ENCODE measurements at places on chromosomes 7 and 10.

DNA sequence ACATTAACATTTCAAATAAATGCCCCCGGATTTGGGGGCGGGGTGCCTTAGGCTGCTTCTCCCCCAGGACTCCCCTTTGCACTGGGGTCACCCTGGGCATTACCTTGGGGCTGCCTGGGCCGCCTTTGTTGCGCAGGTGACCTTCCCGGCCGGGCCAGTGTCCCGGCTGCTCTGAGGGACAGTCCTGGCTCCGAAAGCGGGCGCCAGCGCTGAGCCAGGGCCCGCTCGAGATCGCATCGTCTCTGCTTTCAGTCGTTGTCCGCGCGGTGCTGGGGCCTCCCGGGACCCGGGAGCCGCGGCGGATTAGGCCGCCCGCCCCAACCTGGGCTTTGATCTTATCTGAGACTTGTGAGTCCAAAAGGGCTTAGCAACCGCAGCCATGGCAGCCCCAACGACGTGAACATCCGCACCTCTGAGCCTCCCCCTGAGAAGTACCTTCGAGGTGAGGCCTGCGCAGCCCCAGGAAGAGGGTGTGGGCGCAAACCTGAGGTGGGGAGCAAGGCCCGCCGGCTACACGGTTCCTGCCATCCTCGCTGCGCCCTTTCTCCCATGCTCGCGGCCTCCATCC, 14.8 kb upstream of the WAPL start:
- peak; percentile 17 for DNase-seq

- no peak for DNase-seq
Measured at GRCh38 chr7:95686109-95686508, 86.2 kb upstream of the DYNC1I1 start.

DNA sequence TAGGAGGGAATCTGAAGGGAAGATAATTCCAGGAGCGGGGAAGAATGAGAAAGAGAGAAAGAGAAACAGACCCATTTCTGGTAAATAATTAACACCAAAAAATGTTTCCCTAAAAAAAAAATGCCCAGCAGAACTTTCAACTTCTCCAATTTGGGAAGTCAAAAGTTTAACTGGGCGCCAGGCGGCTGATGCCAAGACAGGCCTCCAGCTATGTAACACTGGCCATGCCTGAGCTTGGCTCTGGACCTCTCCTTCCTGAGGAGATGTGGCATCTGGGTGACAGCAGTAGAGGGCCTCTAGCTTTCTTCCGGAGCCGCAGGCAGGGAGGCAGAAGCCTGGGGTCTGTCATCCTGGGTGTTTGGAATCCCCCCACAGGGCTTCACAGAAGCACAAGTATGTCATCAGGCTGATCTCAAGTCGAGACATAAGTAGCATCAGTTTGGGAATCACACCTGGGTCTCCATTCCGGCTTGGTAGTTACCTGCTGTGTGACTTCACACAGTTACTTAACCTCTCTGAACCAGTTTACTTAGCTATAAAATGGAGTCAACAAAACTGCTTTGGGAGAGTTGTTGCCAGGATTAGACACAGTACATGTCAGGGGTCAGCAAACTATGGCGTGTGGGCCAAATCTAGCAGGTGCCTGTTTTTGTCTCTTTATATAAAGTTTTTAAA, 50.5 kb upstream of the TCF7L2 start:
- no peak for DNase-seq

- no peak for DNase-seq
Measured at GRCh38 chr7:40232242-40232893, 97.6 kb downstream of the SUGCT start.

DNA sequence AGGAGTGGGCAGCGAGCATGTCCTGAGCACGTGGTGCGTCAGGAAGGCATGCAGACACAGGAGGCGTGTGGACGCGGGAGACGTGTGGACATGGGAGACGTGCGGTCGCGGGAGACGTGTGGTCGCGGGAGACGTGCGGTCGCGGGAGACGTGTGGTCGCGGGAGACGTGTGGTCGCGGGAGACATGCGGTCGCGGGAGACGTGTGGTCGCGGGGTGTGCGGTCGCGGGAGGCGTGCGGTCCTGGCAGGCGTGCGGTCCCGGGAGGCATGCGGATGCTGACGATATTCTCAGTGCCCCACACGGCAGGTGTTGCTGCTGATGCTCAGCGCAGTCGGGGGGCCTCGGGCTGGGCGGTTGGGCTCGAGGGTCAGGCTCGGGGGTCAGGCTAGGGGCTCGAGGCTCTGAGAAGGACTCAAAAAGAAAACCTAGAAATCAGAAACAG, 94.2 kb downstream of the NKX6-2 start:
- DNase-seq: no peak

DNA sequence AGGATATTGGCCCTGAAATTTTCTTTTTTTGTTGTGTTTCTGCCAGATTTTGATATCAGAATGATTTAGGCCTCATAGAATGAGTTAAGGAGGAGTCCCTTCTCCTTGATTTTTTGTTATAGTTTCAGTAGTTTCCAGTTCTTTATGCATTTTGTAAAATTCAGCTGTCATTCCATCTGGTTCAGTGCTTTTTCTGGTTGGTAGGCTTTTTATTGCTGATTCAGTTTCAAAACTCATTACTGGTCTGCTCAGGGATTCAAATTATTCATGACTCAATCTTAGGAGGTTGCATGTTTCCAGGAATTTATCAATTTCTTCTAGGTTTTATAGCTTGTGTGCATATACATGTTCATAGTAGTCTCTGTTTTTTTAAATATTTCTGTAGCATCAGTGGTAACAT, 10.1 kb upstream of the TMEM196 start:
- no peak for DNase-seq

DNA sequence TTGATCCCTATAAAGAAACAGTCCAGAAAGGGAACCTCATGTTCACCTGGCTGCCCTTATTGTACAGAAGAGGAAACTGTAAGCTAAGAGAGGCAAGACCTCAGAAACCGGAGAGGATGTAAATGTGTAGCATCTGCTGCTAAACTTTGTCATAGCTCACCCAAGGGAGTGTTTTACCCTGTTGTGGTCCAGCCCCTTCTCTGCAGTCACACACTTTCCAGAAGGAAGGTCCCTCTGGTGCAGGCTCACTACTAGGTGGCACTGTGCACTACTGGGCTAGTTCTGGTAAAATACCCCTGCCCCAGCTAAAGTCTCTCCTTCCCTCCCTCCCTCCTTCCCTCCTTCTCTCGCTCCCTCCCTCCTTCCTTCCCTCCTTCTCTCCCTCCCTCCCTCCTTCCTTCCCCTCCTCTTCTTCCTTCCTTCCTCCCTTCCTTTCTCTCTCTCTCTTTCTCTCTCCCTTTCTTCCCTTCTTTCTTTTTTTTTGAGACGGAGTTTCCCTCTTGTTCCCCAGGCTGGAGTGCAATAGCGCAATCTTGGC, 42.5 kb upstream of the LCOR start:
- DNase-seq: no peak

DNA sequence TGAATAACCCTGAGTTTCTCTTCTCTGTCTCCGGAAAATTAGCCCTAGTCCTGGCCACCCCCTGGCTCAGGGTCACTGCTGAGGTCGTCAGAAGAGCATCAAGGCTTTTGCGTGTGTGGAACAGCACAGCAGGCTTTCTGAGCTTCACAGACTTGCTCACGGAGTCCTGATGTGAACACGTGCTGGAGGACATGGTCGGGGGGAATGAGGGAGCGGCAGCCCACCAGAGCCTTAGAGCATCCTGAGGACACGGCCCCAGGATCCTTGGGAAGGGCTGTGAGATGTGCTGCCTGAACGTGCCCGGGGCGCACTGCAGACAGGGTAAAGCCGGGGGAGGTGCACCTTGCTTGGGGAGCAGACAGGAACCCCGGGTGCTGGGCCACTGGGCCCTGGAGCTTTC, 28.8 kb downstream of the TMEM120A start:
- no peak for DNase-seq

Measured in stimulated activated CD8-positive, alpha-beta memory T cell treated with anti-CD3 and anti-CD28 coated beads, Interleukin-2, amount 100 ng/mL, for 1 hour (primary cell).